ENCODE measurements at places on chromosomes 3 and 15.

- no peak for DNase-seq
Observed at GRCh38 chr15:55703873-55704301, 39.1 kb downstream of the PRTG start.

GRCh38 chr15:38414357-38414756 is 39.6 kb upstream of the FAM98B start:
- DNase-seq = no peak

DNA sequence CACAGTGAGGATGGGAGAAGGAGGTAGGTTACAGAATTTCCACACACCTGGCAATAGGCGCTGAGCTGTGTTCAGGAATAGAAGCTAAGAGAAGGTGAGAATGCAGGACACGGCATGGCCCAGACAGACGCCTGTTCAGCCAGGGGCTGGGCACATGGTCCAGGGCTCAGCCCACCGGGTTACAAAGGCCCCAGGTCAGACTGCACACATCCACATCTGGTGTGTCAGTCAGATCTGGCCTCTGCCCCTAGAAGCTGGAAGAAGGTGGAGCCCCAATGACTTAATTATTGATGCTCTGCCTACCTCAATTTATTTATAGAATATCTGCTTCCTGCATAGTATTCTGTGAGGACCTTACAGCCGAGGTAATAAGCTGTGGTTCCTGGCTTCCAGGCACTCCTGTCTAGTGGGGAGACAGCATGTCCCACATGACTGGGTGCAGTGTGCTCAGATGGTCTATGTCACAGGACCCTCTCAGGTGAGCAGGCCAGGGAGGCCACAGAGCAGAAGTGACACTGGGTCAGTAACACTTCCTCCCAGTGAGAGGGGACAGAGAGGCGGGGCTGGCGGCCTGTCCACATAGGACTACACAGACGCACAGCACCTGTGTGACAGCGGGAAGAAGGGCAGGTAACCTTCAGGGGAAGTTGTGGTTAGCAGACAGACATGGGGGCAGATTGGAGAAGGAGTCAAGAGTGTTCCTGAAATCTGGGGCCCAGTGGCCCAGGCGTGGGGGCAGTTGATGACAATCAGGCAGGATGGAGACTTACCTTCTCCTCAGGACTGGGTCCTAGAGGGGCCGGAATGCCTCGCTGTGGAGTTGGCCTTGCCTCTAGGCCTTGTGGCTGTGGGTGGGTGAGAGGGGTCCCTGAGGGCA is 38.6 kb upstream of the PLXNA1 start:
- no peak for DNase-seq

DNA sequence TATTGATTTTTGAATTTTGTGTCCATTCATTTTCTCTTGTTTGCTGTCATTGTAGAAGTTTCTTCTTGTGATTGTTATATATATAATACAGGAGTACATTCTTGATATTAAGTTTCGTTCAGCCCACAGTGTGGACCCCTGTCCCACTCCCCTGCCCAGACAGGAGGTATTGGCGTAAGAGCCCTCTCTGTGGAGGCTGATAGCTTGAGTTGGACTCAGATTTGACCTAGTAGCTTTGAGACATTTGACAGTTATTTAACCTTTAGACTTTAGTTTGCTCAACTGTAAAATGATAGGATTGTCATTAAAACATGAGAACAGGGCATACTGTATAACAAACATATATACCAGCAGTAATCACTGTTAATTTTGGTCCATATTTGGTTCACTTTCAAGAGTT is 27.1 kb downstream of the GPR171 start:
- DNase-seq = no peak

DNA sequence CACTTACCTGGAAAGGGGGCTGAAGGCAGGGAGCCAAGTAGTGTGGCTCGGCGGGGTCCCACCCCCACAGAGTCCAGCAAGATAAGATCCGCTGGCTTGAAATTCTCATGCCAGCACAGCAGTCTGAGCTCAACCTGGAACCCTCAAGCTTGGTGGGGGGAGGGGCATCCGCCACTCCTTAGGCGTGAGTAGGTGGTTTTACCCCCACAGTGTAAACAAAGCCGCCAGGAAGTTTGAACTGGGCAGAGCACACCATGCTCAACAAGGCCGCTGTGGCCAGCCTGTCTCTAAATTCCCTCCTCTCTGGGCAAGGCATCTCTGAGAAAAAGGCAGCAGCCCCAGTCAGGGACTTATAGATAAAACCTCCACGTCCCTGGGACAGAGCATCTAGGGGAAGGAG is 156.3 kb downstream of the KBTBD8 start:
- no peak for DNase-seq

DNA sequence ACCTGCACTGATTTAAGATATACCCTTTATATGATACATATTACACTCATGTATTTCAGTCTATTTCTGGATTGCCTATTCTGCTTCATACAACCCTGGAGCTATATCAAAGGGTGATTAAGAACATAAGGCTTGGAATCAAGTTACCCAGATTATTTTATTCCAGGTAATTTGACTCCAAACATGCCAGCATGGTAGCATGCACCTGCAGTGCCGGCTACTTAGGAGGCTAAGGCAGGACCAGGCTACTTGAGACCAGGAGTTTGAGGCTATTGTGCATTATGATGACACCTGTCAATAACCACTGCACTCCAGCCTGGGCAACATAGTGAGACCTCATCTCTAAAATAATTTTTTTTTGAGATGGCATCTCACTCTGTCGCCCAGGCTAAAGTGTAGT is 50.4 kb upstream of the NEO1 start:
- no peak for DNase-seq

DNA sequence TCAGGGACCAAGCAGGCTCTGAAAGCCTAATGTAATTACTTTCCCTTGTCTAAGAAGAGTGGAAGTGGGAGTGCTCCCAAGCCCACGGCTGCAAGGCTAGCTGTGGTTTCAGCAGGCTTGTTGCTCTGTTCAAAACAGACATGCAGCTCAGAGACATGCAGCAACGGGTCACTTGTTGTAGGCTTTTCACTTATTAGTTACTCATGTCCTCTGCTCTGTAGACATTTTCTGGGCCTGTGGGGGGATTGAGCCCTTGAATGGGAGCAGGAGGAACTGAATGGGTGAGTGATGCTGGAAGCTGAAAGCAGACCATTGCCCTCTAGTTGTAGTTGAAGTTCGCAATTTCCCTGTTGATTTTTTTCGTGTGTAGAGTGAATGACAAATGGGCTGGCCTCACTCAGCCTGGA is 261.9 kb upstream of the NR2E3 start:
- DNase-seq = no peak

- no peak for DNase-seq
Observed at GRCh38 chr3:85244091-85244490, 285.3 kb downstream of the CADM2 start.

- no peak for DNase-seq
Observed at GRCh38 chr3:190086191-190086590, 34.5 kb downstream of the P3H2 start.

GRCh38 chr15:83515164-83515563 is 68.0 kb downstream of the SH3GL3 start:
- DNase-seq = no peak

DNA sequence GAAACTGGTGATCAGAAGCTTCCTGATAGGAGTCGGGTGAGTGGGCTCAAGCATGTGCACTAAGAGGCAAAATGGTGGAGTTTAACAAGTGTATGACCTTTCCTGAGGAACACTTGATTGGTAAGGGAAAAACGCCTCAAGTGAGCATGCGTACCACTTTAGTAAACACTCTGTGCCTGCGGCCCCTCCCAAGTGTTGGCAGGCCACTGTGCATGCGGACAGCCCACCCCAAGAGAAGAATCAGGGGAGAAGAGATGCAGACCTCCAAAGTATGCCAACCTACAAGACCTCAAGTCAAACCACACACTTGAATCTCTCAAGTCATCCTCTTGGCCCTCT is 122.3 kb downstream of the CTNNB1 start:
- DNase-seq = no peak

GRCh38 chr3:123444023-123444422 is 4.9 kb downstream of the ADCY5 start:
- no peak for DNase-seq

- no peak for DNase-seq
Observed at GRCh38 chr3:170321321-170322034, 36.0 kb upstream of the SKIL start.

- DNase-seq = no peak
Observed at GRCh38 chr3:46932455-46933225, 43.9 kb downstream of the CCDC12 start.

DNA sequence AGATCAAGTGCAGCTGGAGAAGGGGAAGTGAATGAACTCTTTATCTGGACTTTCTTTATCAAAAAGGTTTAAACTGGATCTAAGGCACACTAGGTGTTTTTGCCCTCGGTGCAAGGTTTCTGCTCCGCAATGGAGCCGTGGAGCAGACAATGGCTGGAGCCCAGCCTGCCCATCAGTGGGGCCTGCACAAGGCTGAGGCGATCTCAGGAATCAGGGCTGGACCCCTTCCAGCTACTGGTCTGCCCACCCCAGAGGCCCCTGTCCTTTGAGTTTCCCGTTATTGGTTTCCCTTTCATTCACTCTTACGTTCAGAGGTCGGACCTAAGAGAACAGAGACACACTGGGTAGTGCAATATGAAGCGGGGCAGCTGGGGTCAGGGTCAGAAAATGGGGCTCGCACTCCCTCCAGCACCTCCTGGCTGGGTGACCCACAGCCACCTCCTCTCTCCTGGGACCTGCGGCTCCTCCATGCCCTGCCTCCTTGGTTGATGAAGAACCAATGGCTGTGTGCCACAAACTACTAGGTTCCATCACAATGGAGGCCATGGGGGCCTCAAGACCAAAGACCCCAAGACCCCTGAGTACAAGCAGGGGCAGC is 164.6 kb downstream of the CHSY1 start:
- no peak for DNase-seq

DNA sequence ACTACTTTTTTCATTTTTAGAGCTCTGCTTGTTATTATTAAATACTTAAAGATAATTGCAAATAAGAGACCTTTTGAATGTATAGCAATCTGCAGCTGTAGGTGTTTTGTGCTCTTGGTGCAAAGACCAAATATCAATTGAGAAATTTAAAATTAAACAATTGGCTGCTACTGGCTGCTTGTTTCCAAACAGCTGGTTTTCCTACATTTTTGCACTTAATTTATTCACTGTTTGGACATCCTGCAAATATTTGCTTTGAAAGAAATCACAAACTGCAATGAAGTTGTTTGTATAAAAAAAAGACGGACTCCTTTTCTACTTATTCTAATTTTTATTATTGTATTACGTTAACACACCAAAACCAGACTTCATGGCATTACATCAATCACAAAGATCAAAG is 35.6 kb downstream of the MED12L start:
- DNase-seq = no peak

GRCh38 chr15:78088773-78089080 is 3.6 kb upstream of the SH2D7 start:
- no peak for DNase-seq

GRCh38 chr15:88335074-88335473 is 78.5 kb upstream of the NTRK3 start:
- no peak for DNase-seq

DNA sequence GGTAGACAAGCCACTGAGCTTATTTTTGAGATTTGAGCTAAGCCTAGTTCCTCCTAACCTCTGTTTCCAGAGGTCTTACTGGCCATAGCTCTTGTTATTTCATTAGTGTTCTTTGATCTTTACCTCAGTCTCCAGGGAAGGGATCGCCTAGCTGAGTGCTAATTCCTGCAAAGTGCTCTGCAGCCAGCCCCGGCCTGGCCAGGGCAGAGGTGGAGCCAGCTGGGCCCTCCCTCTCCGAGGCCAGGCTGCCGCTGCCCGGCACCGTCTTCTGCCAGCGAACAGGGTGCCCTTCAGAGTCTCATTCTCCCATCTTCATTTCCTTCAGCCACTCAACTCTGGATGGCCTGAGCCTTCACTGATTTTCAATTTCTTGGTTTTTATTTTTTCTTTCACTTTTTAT is 19.7 kb downstream of the FAN1 start:
- DNase-seq = no peak

- no peak for DNase-seq
Observed at GRCh38 chr3:32147933-32148332, 41.5 kb downstream of the GPD1L start.

GRCh38 chr3:88312256-88312655 is 162.5 kb downstream of the C3orf38 start:
- DNase-seq = no peak

DNA sequence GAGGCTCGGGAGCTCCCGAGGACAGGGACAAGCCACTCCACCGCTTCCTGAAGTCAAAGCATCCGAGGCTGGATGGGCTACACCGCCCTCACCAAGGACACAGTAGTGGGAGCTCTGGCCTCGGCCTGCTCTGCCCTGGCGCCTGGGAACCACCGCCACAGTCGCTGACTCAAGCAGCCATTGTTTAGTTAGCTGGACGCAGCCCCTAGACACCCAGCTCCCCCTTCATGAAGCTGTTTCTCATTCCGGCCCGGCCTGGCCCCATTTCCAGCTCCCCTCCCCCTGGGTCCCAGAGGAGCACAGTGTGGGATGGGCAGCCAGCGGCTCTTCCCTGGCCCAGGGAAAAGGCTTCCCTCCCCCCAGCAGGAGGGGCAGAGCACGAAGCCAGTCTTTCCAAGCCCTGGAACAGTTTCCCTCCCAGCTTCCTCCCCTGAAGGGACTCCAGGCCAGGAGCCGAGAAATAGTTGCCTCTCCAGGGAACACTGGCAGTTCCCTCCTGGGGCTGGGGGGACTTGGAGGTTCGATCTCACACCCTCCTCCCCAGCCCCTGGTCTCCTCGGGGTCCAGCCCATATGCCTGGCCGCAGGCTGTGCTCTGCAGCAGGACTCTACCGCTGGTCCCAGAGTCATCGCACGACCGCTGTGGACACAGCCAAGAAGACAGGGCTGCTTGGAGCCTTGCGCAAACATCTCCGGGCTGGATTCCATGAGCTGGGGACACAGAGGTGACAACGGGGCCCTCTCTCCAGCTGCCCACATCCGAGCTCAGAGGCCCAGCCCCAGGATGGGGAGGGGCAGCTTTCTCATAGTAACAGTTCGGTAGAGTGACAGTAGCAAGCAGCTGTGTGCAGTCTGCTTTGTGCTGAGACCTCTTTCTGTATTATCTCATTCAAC is 10.0 kb downstream of the PLXND1 start:
- DNase-seq = no peak

DNA sequence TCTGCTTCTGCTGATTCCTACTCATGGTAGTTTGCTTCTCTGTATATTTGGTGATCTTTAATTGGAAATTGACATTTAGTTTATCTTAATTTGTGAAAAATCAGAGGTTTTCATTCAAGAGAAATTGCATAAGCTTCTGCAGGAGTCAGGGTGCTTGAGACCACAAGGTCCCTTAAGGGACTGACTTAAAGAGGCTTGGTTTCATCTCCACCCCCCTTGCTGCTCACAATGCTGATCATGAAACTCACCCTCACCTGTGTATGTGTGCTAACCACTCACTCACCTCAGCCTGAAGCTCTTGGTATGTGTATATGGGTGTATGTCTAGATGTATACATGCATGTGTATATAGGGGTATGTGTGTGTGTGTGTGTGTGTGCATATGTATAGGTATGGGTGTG is 11.4 kb downstream of the PGPEP1L start:
- DNase-seq = no peak

- DNase-seq = no peak
Observed at GRCh38 chr3:185067173-185067572, 85.7 kb downstream of the C3orf70 start.

Measured in stimulated activated CD4-positive, alpha-beta T cell treated with anti-CD3 and anti-CD28 coated beads, Interleukin-2, amount 100 ng/mL, for 4 hours (primary cell).